ENCODE measurements at places on chromosomes 16 and 17.

DNA sequence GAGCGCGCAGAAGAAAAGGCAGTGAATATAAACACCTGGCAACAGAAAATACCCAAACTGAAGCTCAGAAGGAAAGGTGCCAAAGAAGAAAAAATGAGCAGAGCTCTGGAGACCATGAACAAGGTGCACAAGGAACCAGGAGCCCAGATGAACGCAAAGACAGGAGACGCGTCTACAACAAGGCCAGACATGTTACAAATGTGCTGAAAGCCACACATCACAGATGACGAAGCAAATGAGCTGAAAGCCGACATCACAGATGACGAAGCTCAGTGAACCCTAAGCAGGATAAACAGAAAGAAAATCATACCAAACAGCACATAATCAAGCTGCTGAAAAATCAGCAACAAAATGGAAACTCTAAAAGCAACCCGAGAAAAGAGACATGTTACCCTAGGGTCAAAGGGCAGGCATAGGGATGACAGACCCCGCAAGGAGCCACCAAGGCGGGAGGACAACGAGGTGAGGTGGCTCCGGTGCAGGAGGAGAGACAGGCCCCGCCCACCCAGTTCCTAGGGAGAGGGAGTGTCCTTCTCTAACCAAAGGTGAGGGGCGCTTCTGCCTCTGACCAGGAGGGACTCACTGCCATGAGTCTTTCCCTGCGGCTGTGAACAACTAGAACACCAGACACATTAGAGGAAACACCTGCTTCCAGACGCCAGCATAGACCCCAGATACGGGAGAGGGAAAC lies 39.1 kb downstream of the CCDC57 start:
- DNase-seq, result no peak

DNA sequence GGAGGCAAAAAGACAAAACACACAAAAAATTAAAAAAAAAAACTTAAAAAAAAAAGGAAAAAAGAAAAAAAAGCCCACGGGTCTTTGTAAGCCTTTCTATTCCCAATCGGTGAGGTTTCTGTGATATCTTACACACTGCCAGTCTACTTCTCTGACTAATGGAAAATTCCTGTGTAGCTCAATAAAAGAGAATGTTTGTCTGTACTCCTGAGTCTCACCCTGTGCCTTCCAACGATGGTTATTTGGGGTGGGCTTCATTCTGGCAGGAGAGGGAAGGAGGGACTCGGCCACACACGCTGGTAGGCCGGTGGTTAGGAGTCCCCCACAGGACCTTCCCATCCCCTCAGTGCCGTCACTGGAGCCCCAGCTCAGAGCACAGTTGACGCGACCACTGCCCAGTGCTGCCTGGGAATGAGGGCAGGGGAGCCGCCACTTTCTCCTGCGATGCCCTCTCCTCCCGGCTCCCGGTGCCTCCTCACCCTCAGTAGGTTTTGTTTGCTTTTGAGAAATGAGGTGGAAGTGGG lies 68.0 kb downstream of the AMFR start:
- DNase-seq, result no peak

DNA sequence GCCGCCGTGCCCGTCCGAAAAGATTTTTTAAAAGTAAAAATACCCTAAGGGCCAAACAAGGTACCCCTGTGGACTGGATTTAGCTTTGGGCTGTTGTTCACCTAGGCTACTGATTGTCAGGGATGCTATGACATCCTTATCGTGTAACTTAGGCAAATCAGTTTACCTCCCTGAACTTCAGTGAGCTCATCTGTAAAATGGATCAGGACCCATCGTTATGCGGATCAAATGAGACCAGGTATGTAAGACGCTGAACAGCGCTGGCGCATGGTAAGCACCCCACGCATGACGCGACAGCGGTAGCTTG lies 658 bp upstream of the ZNF771 start:
- no peak for DNase-seq

GRCh38 chr17:17880577-17881196 lies 43.9 kb upstream of the SREBF1 start:
- DNase-seq, result no peak

GRCh38 chr17:30379303-30379902 lies 676 bp downstream of the CPD start:
- DNase-seq, result no peak

DNA sequence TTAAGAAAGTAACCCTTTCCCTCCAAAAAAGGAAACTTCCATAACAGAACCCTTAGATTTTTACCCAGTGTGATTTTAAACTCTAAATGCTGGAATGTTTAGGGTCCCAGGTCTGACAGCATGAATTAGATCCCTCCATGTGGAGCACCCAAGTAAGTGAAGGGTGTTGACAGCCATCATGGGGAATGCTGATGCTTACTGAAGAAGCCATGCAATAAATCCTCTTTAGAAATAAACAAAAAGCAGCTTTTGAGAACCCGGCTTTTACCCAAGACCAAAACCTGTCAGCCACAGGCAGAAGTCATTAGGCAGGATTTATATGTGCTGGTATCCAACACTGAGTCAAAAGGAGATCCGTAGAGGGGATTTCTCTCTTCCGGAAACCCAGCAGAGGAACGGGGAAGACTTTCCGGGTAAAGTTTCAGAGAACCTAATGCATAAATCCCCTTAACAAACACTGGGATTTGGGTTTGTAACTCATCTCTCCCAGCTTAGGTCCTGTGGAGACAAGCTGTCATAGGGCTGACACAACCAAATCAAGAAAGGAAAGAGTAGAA lies 287.5 kb downstream of the IRX3 start:
- no peak for DNase-seq

DNA sequence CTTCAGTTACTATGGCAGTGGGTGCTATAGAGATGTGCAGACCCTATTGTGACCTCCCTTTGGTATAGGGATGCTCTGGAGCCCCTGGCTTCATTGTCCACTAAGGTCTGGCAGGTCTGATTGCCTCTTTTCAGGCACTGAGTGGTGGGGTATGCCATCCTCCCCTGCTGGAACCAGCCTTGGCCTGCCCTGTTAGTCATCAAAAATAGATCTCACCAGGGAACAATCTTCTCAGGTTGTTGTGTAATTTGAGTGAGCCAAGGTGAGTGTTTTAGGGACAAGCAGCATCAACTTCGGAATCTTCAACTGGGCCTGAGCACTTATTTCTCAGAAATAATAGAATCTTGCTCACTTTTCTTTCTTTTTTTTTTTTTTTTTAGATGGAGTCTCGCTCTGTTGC lies 19.6 kb downstream of the HMOX2 start:
- no peak for DNase-seq

DNA sequence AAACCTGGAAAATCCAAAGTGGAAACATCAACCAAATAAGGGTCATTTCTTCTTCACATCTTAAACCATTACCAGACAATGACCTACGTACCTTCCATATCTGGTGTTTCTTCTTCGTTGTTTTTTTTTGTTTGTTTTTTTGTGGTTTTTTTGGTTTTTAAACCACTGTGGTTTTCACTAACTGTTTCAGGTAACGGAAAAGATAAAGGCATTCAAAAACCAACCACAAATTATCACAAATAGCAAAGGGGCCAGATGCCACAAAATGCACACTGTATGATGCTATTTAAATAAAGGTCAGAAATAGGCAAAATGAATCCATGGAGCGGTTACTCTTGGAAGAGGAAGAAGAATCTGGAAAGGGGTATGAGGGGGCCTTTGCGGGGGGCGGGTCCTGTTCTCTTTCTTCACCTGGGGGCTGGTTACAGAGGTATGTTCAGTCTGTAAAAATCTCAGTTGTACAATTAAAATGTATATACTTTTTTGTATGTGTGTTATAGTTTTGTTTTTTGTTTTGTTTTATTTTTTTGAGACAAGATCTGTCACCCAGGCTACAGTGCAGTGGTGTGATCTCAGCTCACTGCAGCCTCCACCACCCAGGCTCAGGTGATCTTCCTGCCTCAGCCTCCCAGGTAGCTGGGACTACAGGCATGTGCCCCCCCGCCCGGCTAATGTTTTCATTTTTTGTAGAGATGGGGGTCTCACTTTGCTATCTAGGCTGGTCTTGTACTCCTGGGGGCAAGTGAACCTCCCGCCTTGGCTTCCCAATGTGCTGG lies 29.6 kb downstream of the LITAF start:
- no peak for DNase-seq
